ENCODE measurements at places on chromosomes 13 and 19.

DNA sequence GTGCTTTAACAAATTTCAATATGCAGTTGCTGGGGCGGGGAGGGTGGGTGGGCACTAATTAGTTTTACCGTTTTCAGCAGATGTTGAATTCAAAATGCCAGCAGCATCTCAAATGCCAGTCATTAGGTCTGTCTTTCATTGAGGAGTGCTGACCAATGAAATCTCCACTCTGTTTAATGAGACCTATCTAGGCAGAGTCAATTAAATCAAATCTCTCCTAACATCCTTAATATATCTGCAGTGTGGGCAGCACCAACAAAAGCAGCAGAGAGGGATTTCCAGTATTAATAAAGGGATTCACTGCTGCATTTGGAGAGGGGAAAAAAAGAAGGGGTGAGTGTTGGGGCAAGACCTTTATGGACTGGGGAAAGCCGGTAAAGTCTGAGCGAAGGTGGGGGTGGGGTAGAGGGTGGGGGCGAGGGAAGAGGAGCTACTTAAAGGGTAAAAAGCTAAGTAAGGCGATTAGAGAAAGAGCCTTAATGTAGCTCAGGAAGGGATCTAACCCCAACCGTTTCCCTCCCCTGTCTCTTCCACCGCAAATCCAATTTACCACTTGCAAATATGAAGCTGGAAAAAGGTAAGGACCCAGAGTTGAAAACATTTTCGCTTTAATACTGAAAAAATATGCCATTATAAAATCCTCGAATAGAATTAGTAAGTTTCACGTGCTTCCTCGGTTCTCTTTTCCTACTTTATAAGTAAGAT, 4.5 kb downstream of the SLITRK1 start:
- no peak for DNase-seq

GRCh38 chr13:73171926-73172325, 113.1 kb downstream of the KLF5 start:
- DNase-seq, result no peak

- DNase-seq, result no peak
Measured at GRCh38 chr13:113150550-113151365, 7.7 kb upstream of the PROZ start.

DNA sequence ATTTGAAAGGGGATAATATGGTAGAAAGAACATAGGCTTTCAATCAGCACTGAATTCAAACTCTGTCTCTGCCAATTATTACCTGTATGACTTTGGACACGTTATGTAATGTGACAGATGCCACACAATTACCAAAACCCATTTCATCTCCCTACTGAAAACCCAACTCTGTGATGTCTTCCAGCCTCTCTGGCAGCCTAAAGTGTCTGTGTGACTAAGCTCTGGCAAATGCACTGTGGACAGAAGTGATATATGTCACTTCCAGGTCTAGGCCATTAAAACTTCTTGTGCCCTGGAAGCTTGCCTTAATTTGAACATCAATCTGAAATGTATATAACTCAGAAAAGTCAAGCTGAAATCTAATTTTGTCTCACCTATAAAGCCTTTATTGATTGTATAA, 552.0 kb downstream of the RFC3 start:
- no peak for DNase-seq

DNA sequence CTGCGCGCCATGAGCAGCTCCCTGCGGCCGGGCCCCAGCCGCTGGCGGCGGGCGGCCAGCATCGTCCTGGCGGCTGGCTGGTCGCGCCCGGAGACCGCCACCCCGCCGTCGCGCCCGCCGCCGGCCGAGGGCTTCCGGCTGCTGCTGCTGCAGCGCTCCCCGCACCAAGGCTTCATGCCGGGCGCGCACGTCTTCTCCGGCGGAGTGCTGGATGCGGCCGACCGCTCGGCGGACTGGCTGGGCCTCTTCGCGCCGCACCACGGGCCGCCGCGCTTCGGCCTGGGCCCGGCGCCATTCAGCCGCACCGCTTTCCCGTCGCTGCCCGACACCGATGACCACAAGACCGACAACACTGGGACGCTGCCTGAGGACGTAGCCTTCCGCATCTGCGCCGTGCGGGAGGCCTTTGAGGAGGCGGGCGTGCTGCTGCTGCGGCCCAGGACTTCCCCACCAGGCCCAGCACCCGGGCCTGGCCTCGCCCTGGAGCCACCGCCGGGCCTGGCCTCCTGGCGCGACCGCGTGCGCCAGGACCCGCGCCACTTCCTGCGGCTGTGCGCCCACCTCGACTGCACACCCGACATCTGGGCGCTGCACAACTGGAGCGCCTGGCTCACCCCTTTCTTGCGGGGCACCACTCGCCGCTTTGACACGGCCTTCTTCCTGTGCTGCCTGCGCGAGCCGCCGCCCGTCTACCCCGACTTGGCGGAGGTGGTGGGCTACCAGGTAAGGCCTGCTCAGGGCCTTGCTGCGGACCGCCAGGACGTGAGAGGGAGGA, 518 bp downstream of the NUDT19 start:
- peak; percentile 27 for DNase-seq

- no peak for DNase-seq
Measured at GRCh38 chr19:827710-828321, at the start of gene AZU1. Gene AZU1 (plus strand): TSS chr19:827837. CDS start chr19:827847, 10 bp downstream.

DNA sequence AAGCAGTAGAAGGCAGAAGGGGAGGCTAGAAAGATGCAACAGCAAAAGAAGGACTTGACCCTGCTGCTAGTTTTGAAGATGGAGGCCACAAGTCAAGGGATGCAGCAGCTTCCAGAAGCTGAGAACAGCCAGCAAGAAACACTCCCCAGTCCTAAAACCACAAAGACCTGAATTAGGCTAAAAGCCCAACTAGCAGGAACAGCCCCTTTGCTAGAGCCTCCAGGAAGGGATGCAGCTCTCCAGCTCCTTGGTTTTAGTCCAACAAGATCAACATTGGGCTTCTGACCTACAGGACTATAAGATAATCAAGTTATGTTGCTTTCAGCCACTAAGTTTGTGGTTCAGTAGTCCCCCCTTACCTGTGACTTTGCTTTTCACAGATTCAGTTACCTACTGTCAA, 10.5 kb upstream of the LATS2 start:
- no peak for DNase-seq

- DNase-seq, result no peak
Measured at GRCh38 chr13:109938255-109938936, 152.0 kb upstream of the IRS2 start.

GRCh38 chr19:41734156-41734555, 21.2 kb upstream of the CEACAM6 start:
- no peak for DNase-seq

- no peak for DNase-seq
Measured at GRCh38 chr13:110664041-110664440, 41.9 kb downstream of the CARS2 start.

GRCh38 chr19:21593008-21593481, 87.6 kb downstream of the ZNF429 start:
- no peak for DNase-seq

GRCh38 chr13:98581381-98581780, 4.5 kb upstream of the STK24 start:
- DNase-seq, result no peak

DNA sequence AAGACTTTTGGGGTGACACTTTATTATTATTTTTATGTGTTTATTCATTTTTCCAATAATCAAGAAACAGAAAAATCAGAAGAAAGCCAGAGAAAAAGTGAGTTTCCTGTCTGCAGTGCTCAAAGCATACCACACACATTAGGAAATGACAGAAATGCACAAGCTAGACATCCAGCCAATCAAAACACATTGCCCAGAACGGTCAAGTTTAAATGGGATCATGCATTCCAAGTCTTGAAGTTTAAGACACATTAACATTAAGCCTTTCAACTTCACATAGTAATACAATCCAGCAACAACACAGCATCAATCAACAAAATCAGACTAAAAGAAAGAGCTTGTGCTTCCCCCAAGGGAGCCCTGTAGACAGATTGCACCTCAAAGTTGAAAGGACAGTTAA, 28.7 kb upstream of the MEDAG start:
- DNase-seq, result no peak

DNA sequence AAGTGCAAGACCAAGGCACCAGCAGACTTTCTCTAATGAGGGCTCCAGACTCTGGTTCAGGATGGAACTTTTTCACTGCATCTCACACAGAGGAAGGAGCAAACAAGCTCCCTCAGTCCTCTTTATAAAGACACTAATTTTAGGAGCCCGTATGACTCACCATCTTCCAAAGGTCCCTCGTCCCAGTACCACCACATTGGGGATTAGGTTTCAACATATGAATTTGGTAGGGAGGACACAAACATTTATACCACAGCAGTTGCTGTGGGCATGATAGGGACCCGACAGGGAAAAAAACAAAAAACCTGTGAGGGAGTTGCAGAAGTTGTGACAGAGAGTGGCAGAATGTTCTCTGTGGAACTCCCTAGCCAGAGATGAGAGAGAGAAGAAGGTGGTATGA, 6.5 kb upstream of the CNMD start:
- no peak for DNase-seq
